Endothelial cell (in vitro differentiated cells): ENCODE measurements at places on chromosomes 7 and 10.

DNA sequence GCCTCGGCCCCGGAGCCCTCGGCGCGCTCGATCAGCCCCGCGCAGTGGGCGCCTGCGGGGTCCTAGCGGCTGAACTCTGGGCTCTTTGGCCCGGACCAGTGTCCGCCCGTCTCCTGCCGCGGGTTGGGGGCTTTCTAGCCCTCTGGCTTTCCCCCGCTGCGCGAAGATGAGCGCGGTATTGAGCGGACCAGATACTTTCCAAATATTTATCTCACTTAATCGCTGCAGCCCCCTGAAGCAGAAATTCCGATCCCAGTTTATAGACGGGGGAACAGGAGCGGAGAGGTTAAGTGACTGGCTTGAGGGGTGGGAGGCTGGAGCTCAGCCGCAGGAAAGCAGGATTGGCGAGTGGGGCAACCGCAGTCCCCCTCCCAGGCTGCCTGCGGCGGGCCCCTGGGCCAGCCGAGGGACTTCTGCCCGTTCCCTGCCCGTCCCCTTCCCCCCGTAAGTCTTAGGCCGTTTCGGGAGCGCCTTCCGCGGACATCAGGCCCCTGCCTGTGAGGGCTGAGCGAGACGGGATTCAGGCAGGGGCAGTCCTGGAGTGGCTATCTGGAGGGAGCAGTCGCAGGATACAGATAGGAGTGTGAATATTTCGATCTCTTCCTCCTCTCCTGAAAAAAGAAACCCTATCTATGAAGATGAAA, 565 bp downstream of the STRIP2 start:
- peak; percentile 43 for DNase-seq

GRCh38 chr10:101226491-101227428, 2.5 kb downstream of the LBX1 start:
- no peak for DNase-seq

- DNase-seq: no peak
Measured at GRCh38 chr7:34064519-34065158, 159.3 kb downstream of the BMPER start.

- DNase-seq: no peak
Measured at GRCh38 chr7:156659961-156660360, 19.4 kb downstream of the RNF32 start.

DNA sequence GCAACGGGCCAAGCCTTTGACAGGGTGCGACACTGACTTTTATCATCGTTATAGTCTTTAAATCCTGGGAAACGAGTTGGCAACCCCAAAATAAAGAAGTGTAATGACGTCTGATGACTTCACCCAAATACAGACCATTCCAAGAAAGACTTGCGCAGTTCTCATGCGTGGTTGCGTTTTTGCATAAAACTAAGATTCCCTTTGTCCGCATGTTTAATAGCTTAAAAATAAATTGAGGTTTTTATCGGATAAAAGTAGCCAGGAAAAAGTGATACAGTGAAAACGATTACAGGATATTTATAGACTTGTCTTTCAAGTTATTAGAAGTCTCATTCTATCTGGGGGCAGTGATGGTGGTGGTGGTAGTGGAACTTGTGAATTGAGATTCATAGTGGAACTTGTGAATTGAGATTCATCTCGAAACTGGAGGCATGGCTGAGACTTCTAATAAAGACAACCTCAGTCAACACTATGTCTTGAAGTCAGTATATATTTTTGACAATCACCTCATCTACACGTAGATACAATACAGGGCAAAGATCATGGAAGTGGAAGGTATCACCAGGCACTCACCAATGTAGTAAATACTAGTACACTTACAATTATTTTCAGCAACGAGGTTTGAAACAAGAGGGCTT, 1.2 kb upstream of the NAMPT start:
- DNase-seq: no peak

- DNase-seq: no peak
Measured at GRCh38 chr7:36019980-36020379, 133.1 kb upstream of the EEPD1 start.
